ENCODE measurements at places on chromosomes 3 and 15.

GRCh38 chr15:40754574-40754882, 526 bp downstream of the RMDN3 start:
- DNase-seq = no peak

GRCh38 chr3:188453431-188454384, 299.8 kb downstream of the LPP start:
- no peak for DNase-seq

DNA sequence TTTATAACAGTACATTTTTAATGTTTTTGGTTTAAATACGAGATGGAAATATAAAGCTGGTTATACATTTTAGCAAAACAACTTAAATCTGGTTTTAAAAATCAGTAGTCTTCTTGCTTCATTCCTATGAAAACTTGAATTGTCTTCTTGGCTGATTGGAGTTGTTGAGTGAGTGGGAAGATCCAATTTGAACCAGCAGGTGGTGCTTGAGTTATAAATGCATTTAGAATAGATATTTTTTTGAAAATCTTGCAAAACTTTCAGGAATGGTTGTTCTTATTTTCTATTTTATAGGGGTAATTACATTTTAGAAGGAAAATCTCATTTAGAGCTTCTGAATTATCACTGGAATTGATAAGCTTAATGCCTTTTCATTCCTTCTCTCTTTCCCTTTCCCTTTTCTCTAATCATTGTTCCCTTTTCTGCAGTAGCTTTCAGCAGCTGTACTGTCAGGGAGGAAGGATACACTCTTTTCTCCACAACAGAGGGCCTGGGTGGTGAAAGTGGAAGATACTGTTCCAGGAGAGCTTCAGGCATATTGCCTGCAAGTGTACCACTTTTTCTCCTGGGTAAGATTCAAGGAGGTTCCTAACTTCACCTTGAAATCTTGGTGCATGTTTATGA, 335.6 kb downstream of the NLGN1 start:
- peak; percentile 58 for DNase-seq

- DNase-seq = no peak
Observed at GRCh38 chr15:40151991-40152390, 8.9 kb upstream of the BUB1B start.

DNA sequence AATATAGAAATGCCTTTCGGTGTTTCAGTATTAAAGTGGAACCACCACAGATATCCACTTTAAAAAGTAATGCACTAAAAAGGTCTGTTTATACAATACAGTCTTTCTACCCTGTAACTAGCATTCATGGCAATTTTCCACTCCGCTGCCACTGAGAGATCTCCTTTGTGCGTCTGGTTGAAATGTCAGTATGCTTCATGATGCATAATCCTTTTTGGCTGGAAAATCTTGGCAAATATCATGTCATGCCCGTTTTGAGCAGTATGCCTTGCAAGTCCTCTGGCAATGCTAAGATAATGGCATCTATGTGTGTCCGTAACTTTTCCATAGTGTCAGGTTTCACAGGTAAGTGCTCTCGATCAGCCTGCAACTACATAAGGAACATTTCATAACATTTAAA, 30.8 kb upstream of the ARF4 start:
- peak; percentile 44 for DNase-seq

DNA sequence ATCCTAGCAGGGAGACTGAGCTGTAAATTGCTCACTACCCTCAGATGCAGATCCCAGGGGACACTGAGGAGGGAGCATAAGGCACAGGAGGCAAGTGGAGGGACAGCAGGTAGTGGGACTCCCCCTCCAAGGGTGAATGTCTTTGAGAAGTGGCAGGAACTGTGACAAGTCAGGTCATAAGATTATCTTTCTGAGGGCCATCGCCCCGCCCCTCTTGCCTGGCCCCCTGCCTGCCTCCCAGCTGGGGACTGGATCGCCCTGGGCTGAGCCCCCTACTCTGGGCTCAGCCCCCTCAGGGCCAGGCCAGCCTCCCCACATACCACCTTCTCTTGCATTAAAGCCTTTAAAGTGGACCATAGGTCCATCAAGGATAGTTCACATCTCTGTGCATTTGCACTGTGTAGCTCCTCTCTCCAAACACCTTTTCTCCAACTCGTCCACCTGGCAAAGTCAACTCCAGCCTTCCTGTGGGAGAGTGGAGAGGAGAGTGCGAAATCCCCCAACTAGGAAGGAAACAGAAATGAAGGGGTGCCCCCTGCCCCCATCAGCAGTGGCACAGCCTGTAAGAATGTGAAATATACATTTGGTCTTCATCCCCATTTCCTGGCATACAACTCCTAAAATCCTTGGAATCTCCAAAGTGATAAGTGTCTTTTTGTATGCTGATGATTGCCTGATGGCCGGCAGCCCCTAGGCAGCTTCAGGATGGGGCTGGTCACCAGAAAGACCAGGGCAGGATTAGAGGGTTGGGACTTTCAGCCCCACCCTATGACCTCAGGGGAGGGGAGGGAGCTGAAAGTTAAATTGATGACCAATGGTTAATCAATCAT, 14.7 kb downstream of the PIF1 start:
- no peak for DNase-seq

DNA sequence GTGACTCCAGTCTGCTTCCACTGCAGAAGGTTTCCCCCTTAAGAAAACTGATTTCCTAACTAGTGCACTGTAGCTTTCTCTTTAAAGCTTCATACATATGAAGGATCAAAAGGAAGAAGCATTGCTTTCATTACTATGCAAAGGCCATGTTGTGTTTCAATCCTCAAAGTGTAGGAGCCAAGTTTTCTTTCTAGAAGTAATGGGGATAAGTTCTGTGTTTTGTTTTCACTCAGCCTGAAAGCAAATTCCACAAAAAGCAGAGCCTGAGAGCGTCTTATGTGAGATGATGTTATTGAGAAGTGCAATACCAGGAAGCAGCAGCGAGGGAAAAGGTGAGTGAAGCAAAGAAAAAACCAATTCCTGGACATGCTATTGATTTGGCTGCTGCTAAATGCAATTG, 99.7 kb downstream of the GMNC start:
- DNase-seq = no peak

DNA sequence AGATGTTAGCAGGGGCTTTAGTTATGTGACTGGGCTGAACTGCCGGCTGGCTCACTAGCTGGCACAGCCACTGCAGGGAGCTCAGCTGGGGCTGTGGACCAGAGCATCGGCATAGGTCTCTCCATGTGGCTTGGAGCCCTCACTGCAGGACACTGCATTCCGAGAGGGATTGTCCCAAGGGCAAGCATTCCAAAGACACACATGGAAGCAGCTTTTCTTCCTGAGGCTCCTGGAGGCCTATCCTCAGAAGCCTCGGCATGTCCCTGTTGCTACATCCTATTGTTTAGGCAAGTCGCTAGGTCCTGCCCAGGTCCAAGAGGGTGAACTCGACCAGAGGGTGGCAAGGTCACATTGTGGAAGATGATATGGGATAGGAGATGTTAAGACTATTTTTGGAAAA, 209.8 kb downstream of the PLCL2 start:
- no peak for DNase-seq

DNA sequence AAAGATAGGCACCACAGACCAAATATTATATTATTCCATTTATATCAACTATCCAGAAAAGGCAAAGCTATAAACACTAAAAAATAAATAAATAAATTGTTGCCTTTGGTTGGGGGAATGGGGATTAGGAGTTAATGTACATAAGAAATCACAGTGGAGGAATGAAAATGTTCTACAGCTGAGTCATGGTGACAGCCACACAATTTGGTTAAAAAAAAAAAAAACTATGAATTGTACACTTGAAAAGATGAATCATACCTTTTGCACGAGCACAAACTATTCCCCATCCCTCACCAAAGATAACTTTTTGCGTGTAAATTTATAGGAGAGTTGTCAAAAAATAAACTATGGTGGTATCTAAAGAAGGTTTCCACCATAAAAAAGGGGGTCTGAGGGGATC, 103.2 kb downstream of the TBC1D5 start:
- DNase-seq = no peak

DNA sequence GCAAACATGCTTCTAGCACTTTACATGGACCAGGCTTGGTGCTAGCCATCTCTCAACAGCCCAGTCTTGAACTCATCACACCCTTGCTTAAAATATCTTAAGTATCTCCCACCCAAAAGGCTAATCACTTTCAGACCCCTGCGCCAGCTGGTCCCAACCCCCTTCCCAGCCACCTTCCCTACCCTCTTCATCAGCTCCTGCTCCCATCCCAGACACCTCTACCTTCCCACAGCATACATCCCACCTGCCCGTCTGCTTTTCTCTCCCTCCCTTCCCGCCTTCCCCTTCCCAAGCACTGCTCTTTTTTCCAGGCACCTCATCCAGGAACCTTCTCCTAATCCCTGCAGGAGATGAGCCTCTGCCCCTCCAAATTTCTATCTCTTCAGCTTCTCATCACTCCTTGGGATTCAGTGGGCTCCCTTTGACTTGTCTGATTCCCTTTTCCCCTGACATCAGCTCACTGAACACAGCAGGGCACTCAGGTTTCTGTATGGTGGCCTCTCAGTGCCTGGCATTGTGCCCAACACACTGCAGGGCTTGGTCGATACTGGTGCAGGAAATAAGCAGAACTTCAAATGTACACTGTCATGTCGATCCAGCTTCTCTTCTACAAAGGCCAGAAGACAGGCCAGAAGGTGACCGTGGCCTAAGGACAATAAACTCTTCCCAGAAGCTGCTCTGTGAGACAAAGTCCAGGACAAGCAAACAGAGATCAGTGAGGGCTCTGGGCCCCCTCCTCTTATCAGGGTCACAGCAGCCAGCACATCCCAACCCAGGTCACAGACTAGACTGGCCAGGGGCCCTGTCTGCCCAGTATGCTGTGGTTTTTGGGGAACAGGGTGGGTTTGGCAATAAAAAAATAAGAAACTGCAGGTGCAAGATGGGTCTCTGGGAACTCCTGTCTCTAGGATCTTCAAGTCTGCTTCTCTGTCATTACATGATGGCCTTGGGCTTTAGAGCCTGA, 2.2 kb upstream of the ITIH1 start:
- DNase-seq = no peak

GRCh38 chr3:180321534-180321933, 280.4 kb upstream of the TTC14 start:
- no peak for DNase-seq

DNA sequence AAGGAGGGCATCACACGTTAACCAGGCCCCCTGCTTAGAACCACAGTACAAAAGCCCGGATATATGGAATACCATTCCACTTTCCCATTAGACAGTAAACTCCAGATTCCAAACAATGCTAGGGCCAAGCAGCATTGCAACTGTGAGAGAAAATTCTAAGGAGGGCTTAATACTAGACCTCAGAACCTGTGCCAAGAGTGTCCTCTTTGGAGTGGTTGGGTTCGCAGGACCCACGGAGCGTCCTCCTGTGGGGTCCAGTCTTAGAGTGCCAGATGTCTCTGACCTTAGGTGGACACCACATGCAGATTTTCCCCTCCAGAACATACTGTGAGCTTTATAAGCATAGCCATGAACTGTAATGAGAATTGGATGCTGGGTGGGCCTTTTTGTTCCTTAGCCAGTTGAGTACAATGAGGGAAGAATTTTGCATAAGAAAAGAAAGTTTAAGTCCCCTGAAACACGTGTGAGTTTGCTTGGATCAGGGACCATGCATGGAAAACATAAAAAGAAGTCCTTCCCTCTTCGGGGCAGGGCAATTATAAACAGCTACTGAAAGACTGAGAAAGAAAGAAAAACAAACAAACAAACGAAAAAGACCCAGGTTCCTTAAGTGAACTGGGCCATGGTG, 325.7 kb downstream of the NEK10 start:
- DNase-seq = no peak

- no peak for DNase-seq
Observed at GRCh38 chr15:31483986-31484951, 157.6 kb downstream of the KLF13 start.

DNA sequence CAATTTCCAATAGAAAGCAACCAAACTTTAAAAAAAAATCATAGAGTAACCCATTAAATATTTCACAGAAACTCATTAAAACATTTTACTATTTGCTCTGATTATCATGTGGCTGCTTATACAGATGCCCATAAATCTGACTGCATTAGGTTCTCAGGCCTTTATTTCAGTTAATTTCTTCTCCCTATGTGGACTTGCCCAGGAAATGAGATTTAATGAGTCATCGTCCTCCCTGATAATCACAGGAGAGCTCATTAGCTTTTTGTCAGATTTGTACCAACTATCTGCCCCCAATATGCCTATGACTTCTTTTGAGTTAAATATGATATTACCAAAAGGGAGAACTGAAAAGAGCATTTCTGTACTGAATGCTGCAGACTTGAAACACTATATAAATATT, 168.0 kb downstream of the FOXB1 start:
- DNase-seq = no peak

GRCh38 chr3:34405159-34405558, 606.7 kb downstream of the PDCD6IP start:
- no peak for DNase-seq

DNA sequence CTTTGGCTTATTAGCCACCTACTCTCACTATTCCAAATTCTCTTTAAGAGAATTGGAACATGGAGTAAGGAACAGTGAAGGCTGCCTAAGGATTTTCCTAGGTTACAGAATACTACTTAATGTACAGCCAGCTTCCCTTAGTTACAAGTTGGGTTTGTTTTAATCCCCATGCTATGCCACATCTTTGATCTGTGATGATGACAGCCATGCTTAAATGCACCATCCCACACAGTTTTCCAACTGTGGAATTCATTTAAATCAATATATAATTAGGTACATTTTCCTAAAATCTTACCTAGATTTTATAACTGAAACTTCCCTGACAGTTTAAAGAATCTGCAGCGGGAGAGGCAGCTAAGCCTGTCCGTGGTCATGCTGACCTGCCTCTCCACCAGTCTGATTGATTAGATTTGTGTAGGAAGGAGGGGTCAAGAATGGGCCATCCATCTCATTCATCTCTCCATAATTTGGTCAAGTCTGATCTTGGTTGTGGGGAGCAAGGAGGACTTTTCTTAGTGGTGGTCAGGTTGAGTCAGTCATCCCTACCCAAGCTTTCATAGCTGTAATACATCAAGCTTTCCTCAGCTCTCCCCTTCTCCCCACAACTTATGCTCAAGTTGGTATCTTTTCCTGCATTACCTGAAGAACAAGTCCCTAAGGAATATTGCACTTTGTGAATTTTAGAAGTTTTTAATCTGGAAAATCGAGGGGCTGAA, 37.1 kb downstream of the RIOX2 start:
- DNase-seq = no peak

DNA sequence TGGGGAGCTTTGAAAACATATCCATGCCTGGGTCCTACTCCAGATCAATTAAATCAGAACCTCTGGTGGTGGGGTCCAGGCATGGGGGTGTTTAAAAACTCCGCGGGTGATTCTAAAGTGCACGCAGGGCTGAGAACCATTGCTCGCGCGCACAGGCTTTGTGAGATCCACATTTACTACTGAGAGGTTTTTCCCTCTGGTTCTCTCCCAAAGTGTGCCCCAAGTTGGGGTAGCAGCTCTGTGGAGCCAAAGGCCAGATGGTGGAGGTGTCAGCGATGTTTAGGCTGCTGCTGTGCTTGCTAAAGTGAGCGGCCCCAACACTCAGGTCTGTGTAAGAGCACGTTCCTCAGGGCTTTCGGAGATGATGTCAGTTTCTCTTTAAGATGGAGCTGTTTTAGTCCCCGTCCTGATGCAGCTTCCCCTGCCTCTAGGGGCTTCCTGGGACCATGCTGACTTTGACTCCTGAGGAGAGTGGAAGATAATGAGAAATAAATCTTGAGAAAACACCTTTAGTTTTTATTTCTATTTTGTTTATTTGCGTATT, 13.4 kb upstream of the MAGEF1 start:
- no peak for DNase-seq

GRCh38 chr15:95940431-95940985, 390.0 kb upstream of the NR2F2 start:
- no peak for DNase-seq

GRCh38 chr3:66497288-66497984, 3.4 kb downstream of the LRIG1 start:
- no peak for DNase-seq

- DNase-seq = no peak
Observed at GRCh38 chr3:131077904-131078303, 51.2 kb downstream of the NEK11 start.
